ENCODE measurements at places on chromosomes 1 and 21.

DNA sequence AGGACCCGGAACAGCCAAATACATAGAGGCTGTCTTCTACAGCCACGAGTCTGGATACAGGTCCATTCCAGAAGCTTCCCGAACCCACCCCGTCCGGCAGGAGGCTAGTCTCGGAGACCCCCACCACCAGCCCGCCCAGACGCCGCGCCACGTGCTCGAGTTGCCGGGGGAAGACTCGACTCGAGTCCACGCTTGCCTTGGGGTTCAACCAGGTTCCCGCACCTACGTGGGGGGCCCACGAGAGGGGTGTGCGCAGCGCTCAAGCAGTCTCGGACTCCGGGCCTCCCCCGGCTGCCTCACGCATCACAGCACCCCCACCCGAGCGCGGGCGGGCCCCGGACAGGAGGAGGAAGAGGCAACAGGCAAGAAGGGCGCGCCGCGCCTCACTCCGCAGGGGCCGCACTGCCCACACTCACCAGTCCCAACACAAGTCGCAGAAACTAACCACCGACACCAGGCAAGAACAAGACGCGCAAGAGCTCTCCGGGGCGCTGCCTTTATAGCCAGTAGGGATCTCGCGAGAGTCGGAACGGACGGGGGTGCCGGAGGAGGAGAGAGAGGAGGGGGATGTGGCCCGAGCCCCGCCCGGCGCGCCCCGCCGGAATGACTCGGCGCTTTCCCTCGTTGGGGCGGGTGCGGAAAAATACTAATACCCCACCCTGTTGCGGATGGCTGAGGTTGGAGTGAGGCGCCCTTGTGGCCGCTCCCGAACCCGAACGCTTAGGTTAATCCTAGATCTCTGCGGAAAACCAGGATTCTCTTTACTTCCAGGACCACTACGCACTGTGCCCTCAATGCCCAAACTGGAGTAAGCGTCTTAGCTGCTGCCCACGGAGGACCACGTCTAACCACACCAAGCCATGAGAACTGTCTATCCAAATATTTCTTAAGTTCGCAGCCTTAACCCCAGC, at the start of gene PRDX1:
TSS of gene PRDX1 (minus strand) at position 472 of the 911 bp plus-strand sequence. CDS start 2,841 bp downstream, outside the sequence.
- DNase-seq = peak; percentile 96

GRCh38 chr1:17059391-17060305, 5.8 kb upstream of the SDHB start:
- DNase-seq = peak; percentile 63

DNA sequence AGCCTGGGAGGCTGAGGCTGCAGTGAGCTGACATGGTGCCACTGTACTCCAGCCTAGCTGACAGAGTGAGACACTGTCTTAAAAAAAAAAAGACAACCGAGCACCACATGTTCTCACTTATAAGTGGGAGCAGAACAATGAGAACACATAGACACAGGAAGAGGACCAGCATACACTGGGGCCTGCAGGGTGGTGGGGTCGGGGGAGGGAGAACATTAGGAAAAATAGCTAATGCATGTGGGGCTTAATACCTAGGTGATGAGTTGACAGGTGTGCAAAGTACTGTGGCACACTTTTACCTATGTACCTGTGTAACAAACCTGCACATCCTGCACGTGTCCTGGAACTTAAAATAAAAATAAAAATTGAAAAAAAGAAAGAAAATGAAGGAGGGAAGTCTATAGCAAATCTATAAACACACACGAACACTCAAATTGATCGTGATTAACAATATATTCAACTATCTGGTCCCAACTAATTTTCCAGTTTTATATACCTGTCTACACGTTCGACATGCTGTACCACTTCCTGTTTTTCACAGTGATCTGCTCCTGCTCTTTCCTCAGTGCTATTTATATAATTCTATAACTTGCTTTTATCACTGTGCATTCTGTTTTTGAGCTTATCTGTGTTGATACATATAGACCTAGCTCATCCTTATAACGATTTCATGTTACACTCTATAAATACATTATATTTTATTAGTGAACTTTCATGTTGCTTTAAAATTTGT, 27.2 kb downstream of the AK5 start:
- DNase-seq = no peak

GRCh38 chr1:225451840-225452515, 24.1 kb upstream of the LBR start:
- no peak for DNase-seq

- peak; percentile 69 for DNase-seq
Observed at GRCh38 chr1:171898941-171899340, 57.6 kb downstream of the DNM3 start.

- no peak for DNase-seq
Observed at GRCh38 chr21:33293136-33293535, 27.0 kb downstream of the IL10RB start.

GRCh38 chr1:56472860-56473259, 106.5 kb downstream of the PLPP3 start:
- no peak for DNase-seq

GRCh38 chr1:112926858-112927257, 29.1 kb downstream of the SLC16A1 start:
- DNase-seq = no peak

DNA sequence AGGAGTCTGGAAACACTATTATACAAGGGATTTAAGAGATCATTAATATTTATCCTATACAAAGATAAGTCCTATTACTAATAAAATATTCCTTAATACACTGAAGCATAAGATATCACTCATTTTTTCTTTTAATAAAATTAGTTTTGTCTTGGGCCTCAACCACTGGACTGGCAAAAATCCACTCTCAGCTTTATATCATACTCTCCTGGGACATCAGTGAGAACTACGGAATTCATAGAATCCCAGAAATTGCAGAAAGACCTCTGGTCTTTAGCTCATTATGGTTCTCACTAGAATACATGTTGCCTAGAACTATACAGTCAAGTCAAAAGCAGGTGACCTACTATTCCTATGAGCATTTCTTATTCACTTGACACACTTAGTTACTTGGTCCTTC, 285.0 kb downstream of the LRRC40 start:
- DNase-seq = no peak

DNA sequence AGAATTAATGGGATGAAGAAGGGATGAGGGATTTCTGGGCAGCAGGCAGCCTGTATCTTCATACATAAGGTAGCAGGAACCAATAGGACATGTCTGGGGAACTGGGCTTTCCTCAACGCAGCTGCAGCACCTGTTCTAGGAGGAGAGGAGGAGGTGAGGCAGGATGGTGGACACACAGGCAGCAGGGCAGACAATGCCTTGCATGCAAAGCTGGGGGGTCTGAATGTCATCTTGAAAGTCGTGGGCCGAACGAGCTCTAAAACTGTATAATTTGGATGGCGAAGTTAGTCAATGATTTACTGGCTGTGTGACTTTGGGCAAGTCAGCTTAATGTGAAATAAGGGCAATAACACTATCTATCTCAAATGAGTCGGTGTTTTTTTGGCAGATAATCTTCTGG, 124.4 kb downstream of the BEND5 start:
- DNase-seq = no peak

DNA sequence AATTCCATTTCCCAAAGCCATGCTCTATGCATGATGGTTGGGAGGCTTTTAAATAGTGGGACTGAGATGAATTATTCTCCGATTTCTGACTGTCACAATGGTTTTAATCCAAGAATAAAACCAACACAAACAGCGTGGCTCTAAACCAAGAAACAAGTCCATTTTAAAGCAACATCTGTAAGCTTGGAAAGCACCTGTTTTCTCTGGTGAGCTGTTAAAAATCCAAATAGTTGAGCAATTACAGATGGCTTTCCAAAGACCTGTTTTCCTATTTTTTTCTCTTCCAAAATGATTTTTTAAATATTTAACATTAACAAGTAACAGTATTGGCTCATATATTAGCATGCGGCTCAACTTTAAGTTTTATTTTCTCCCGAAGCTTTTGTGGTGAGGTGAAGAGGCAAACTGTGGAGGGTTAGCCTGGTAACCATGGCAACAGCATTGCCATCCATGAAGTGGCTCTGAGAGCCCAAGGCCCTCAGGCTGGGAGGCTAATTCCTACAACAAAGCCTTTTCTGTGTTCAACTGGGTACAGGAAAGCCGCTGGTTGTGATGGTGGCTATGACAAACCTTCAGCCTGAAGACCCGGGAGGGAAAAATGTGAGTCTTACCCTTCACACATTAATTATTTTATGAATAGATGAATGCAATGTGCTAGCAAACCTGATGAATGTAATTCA, 56.7 kb upstream of the B3GALT5 start:
- DNase-seq = no peak

GRCh38 chr1:34770891-34771504, 10.0 kb upstream of the GJB3 start:
- DNase-seq = no peak

DNA sequence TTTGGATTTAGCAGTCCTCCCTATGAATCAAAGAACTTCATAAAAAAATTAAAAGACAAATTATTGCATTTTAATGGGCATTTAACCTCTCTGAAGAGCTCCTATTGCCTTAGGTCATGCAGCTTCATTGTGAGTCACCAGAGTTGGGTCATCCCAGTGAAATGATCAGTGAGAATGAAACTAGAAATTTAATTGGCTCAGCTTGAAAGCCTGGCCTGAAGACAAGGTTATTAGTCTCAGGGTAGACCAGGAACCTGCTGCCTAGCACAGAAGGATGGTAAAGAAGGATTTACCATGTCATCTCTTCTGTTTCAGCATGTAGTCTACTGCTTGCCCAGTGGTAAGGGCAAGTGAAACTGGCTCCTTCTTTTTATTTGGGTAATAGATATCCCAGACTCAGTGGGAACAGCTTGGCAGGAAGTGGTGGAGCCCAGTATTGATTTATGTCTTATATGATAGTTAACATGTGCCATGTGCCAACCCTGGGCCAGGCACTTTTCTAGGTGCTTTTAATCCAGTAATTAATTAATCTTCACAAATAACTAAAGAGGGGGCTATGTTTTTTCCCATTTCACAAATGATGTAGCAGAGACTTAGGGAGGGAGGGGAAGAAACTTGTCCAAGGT, 23.6 kb downstream of the LAMC2 start:
- DNase-seq = no peak

DNA sequence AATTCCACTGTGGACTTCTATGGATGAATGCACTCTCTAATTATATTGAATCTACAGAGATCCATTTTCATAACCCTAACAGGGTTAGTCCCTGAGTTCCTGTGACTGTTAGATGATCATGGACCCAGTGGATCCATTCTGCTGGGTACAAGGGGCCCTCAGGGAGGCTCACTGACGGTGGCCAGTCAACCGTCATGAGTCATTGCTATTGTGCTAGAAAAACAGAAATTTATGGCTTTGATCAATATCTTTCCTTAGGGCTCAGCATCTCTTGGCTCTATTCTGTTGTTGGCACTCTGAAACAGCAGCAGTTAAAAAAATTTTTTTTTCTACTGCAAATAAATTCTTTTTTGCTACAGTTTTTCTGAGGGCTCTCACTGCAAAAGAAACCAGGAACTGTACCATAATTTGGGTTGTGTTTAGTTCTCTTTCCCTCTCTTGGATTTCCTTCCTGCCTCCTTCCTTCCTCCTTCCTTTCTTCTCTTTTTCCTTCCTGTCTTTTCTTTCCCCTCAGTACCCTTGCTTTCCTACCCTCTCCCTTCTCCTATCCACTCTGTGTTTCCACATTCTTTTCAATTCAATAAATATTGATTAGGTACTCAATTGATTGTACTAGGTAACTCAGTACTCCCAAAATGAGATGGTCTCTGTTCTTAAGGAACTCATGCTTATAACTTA, 49.5 kb downstream of the UTP25 start:
- DNase-seq = no peak

- DNase-seq = no peak
Observed at GRCh38 chr1:9760824-9761223, 62.9 kb downstream of the CLSTN1 start.

DNA sequence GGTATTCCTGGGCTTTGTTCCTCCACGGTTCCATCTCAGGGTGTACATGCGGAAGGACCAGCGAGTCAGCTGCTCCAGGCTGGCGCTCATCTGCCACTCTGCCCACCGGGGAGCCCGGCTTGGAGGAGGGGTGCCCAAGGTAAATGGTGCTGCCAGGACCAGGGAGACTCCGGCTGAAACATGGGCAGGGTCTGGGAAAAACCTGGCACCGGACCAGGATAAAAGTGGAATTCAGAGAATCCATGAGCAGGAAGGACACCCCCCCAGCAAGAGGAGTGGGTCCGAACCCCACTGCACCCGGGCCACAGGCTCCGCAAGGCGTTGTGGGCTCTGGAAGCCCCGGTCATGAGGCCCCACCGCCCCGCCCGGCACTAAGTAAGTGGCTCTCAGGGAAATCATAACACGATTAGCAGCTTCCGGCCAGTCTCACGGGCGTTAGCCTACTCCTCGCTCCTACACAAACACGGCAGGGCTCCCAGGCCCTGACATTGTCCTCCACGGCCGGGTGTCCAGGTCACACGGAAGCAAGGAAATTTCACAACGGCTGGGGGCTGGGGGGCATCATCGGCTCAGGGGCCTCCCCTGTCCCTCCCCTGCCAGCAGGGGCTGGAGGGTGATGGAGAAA, 21.1 kb downstream of the MEGF6 start:
- no peak for DNase-seq

DNA sequence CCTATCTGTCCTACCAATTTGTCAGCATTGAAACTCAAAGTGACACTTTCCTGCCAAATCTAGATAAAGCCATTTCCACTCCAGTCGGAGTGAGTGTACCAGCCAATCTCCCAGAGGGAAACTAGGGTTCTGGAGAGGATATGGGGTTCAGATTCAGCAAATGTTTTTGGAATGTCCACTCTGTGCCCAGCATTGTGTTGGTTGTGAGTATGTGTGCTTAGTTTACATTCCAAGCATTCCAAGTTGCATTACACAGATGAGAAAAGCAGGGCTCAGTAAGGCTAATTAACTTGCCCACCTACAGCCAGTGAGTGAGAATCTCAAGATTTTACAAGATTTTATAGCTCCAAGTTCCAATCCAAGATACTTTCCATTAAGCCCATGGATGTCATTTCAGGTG, 26.4 kb upstream of the RGS16 start:
- no peak for DNase-seq

DNA sequence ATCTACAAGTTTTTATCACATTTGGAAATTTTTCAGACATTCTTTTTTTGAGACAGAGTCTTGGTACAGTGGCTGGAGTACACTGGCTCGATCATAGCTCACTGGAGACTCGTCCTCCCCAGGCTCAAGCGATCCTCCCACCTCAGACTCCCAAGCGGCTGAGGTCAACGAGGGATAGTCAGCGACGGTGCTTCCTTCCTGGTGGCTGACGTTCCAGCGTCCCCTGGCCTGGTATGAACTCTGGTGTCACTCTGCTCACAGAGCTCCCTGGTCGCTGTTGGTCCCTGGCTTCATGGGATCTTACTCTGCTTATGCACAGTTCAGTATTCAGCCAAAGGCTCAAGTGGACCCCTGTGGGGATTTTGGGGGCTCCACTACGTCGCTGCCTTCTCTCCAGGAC, 3.5 kb upstream of the ARHGEF16 start:
- no peak for DNase-seq

GRCh38 chr1:3417082-3417739, 37.3 kb upstream of the ARHGEF16 start:
- DNase-seq = no peak

GRCh38 chr1:203424861-203425662, 50.5 kb upstream of the PRELP start:
- DNase-seq = no peak

GRCh38 chr1:17183388-17184160, 21.4 kb upstream of the PADI1 start:
- no peak for DNase-seq

- DNase-seq = no peak
Observed at GRCh38 chr1:223667484-223668182, 2.1 kb upstream of the CAPN8 start.

- peak; percentile 69 for DNase-seq
Observed at GRCh38 chr1:20521960-20522861, 14.3 kb upstream of the MUL1 start.

All from NCI-H1930 (cell line).